ENCODE measurements at places on chromosomes 5 and 9.

- DNase-seq: no peak
Measured at GRCh38 chr9:31733166-31733565, 651.3 kb upstream of the ACO1 start.

DNA sequence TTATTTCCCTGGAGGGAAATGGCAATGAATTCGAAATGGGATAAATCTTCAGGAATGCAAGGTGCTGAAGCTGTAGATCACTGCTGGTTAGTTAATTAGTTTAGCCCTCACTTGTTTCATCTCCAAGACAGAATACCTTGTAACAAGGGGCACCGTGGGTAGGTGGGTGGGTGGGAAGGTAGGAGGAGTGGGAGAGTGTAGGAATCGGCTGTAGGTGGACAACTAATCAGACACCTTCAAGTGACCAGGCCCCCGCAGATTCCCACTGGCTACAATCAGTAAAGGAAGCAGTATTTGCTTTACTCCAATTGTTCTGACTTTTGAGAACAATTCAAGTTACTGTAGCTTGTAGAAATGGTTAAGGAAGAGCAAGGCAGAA lies 293.7 kb downstream of the TLE1 start:
- no peak for DNase-seq

DNA sequence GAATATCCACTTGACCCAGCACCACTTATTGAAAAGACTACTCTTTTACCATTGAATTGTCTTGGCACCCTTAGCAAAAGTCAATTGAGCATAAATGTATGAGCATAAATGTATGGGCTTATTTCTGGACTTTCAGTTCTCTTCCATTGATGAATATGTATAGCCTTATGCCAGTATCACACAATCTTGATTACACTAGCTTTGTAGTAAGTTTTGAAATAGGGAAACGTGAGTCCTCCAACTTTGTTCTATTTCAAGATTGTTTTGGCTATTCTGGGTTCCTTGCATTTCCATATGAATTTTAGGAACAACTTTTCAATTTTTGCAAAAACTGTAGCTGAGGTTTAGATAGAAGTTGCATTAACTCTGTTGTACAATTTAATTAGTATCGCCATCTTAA lies 601.0 kb downstream of the TLE1 start:
- no peak for DNase-seq

DNA sequence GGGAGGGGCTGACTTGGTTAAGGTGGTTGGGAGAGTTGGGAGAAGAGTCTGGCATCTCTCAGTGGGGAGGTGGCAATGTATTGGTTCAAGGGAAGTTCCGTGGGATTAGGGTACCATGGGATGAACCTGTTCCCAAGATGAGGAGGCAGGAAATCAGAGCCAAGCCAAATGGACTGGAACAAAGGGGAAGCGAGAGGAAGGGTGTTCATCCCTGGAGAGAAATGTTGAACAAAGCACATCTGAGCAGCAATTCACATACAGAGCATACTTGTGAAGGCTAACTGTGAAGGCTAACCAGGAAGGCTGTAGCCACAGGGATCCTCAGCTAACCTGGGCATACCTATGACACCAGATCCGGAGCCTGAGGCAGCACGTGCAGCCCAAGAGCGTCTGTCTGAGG lies 214.0 kb downstream of the MCTP1 start:
- DNase-seq: no peak

- DNase-seq: peak; percentile 92
Measured at GRCh38 chr5:173144200-173145176, at the start of gene BNIP1. TSS of gene BNIP1 (plus strand) at chr5:173144531. CDS start at chr5:173144546, 15 bp downstream.

DNA sequence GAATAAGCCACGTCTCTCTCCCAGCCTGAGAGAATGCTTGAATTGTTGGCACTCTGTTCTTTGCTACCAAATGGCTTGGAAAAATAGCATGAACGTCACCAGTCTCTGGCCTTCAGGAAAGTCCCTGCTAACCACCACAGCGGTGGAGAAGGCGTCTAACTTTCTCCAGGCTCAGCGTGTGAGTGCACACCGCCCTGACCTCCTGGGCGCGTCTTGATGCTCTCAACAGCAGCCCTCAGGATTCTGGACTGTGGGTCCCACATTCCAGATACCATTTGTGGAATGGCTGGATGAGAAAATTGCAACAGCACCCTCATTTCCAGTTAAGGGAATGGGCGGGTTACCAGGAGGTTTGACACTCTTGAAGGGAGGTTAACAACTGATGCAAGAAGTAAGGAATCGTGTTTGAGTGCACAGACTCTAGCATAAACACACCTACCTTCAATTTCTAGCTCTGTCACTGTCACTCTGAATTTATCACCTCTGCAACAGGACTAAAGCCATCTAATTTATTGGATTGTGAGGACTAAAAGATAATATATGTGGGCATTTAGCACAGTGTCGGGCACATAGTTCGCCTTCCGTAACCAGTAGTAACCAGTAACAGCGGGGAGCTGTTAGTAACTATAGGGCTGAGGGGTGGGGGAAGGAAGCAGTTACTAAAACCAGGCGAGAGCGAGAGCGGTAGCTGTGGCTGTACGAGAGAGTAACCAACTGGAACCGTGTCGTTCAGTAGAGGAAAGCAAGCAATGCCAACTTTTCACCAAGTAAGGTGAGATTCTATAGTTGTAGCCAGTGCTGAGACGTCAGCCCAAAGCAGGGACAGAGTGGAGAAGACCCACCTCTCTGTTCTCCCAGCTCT lies 807 bp upstream of the PLGRKT start:
- DNase-seq: peak; percentile 23

DNA sequence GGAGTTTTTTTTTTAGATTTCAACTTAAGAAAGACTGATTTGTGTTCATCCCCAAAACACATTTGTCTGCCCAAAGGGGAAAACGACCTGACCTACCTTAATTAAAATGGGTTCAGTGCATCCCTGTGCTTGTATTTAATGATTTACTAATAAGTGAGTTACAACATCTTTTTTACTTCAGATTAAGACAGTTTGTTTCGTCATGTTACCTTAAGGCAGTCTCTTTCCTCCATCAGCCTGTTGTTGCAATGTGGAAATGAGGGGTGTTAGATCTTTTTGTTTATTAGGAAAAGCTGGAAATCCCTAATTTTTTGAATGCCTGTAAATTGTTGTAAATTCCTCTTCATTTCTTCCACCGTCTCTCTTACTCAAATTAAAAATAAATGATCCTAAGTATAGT lies 177.5 kb downstream of the GDNF start:
- DNase-seq: no peak

DNA sequence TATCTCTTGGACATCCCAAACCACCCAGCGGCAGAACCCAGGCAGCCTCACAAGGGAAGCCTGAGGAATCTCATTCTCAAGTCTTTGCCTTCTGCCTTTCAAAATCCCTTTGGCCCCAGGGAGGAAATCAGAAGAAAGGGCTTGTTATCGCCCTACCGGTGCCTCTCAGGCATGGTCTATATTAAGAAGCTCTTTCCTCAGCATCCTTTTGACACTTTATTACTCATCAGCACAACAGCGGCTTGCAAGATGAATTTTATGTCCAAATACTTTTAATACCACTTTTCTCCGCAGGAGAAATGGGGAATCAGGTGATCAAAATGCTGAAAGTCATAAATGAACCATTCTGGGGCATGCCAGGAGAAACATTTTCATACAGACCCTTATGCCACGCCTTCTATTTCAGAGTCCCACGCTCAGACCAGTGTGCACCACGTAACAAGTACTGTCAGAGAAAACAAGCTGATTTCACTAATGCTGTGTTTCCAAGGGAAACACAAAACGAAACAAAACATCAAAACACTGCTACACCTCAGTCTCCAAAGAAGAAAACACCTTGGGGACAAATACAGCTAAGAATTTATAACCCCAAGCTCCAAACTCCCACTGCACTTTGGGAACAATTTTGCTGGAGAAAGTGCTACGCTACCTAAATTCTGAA lies 30.0 kb downstream of the RAPGEF1 start:
- no peak for DNase-seq

GRCh38 chr5:62578540-62578939 lies at the start of gene LRRC70:
TSS of gene LRRC70 (plus strand) at chr5:62578819. CDS start at chr5:62579439, 620 bp downstream.
- no peak for DNase-seq

DNA sequence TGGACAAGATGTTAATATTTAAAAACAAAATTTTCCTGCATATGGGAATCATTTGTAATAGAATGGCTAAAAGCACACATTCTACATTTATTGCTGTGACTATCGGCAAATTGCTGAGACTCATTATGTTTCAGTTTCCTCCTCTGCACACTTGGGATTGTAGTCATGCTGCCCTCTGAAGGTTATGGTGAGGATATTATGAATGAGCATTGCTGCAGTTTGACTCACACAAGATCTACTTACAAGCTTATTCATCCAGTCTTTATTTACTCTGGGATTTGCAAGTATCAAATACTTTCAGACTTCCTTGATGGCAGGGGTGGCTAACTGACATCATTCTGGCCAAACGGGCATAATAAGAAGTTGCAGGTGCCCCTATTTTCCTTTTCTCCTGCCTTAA lies 9.5 kb upstream of the NFIL3 start:
- DNase-seq: no peak

GRCh38 chr9:95504053-95504963 lies 12.5 kb downstream of the PTCH1 start:
- no peak for DNase-seq

GRCh38 chr9:123609844-123610243 lies 253.8 kb downstream of the CRB2 start:
- DNase-seq: no peak

- DNase-seq: no peak
Measured at GRCh38 chr9:121597698-121598166, 53.7 kb upstream of the DAB2IP start.

- DNase-seq: no peak
Measured at GRCh38 chr9:99299211-99300102, 77.4 kb downstream of the SEC61B start.

- DNase-seq: no peak
Measured at GRCh38 chr9:133113163-133113948, 7.7 kb downstream of the RALGDS start.

DNA sequence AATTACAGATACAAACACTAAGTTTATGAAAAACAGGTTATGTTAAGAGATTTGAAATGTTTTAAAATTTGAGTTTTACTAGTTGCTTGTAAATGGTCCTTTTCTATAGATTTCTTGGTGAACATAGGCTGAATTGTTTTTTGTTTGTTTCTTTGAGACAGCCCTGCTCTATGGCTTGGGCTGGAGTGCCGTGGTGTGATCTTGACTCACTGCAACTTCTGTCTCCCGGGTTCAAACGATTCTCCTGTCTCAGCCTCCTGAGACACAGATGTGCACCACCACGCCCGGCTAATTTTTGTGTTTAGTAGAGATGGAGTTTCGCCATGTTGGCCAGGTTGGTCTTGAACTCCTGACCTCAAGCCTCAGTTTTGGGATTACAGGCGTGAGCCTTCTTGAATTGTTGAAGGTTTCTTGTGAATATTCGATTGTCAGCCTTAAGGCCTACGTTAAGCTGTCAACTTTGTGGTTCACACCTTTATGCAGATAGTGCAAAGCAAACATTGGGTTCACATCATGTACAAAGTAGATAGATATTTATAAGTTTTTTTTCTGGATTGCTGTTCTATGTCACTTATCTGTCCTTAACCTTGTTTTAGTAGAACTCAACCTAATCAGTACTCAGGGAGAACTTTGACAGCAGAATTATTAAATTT lies 26.2 kb downstream of the UHRF2 start:
- no peak for DNase-seq

- no peak for DNase-seq
Measured at GRCh38 chr5:80025069-80025468, 10.1 kb upstream of the THBS4 start.

- no peak for DNase-seq
Measured at GRCh38 chr9:70131296-70131695, 87.6 kb downstream of the MAMDC2 start.

- DNase-seq: no peak
Measured at GRCh38 chr9:86782831-86783230, 164.5 kb downstream of the GAS1 start.

DNA sequence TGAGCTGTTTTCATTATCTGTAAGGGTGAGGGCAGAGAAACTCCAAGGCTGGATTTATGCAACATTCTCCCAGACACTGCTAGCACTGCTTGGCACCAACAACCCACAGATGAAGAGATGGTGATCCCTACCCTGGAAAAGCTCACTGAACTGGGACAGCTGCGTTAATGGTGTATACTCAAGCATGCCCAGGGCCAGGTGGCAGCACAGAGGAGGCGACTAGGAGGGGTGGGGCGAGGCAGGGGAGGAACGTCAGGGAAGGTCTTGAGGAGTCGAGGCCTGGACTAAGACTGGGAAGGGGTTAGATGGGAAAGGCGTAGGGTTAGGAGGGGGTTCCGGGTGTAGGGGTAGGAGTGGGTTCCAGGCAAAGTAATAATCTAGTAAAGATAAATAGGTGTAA lies 73.1 kb upstream of the TBC1D9B start:
- no peak for DNase-seq

DNA sequence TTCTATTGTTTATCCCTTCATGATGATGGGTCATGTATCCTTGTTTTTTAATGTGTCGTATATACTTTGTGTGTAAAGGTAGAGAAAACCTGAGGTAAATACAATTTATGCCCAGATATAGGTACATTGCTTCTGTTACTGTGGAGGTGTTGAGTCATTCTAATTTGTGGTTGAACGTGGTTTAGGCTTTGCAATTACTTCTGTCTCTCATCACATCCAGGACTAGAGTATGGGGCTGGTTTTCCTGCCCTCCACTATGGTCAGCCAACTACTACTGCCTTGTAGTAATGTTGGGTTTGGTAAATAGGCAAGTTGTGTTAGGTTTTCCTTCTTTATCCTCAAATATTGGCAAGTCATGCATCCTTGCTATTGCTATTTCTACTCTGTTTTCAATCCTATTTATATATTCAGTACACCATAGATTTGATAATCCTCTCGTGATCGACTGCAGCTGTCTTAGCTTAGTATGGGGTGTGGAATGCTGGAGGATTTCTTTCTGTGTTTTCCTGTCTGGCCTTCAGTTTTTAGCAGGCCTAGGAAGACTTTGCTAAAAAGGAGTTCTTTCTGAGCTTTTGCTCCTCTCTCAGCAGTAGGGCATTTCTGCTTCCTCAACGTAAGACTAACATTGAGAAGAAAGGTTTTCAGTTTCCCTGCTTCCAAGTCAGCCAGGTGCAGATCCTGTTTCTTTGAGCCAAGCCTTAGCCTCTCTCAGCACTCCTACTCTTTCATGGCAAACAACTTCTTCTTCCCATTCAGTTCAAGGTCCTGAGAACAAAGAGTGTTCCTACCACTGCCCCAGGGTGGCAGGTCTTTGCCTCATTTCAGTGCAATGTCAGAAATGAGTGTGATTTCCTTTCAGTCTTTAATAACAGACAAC lies 844.4 kb upstream of the CDH18 start:
- no peak for DNase-seq

GRCh38 chr5:140044041-140044440 lies 942 bp upstream of the NRG2 start:
- no peak for DNase-seq

- no peak for DNase-seq
Measured at GRCh38 chr5:60727033-60727679, 27.2 kb upstream of the DEPDC1B start.

Data from activated CD4-positive, alpha-beta T cell treated with anti-CD3 and anti-CD28 coated beads for 1 hour (primary cell).